ENCODE measurements at places on chromosomes 7 and 10. TPM values are rescaled to one million over a fixed set of nuclear protein-coding genes. Genes with fewer than 3 reads are reported as not detected.

- DNase-seq: no peak
Measured at GRCh38 chr10:89952751-89953150, 251.4 kb downstream of the KIF20B start.

PLAC9 gene
- 16.7 TPM for total RNA-seq

DNA sequence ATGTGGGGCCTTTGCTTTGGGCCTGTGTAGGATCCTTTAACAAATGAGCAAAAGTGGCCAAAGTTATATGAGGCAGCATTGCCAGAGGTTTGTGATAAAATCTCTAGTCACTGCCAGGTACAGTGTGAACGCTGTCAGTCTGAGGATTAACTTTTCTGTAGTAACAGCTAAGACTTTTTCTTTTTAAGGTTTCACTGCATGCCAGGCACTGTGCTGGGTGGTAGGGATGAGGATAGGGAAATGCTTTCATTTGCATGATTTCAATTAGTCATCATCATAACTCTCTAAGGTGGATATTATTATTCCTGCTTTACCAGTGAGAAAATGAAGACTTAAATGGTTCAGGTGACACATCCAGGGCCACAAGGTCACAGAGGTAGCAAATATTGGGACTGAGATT lies 79.7 kb upstream of the BMPER start:
- DNase-seq: no peak

- no peak for DNase-seq
Measured at GRCh38 chr7:67438913-67439505, 442.4 kb downstream of the TYW1 start.

CPN1 gene
- total RNA-seq: not detected

- DNase-seq: peak; percentile 26
Measured at GRCh38 chr10:91924212-91925021, 847 bp downstream of the BTAF1 start.

DNA sequence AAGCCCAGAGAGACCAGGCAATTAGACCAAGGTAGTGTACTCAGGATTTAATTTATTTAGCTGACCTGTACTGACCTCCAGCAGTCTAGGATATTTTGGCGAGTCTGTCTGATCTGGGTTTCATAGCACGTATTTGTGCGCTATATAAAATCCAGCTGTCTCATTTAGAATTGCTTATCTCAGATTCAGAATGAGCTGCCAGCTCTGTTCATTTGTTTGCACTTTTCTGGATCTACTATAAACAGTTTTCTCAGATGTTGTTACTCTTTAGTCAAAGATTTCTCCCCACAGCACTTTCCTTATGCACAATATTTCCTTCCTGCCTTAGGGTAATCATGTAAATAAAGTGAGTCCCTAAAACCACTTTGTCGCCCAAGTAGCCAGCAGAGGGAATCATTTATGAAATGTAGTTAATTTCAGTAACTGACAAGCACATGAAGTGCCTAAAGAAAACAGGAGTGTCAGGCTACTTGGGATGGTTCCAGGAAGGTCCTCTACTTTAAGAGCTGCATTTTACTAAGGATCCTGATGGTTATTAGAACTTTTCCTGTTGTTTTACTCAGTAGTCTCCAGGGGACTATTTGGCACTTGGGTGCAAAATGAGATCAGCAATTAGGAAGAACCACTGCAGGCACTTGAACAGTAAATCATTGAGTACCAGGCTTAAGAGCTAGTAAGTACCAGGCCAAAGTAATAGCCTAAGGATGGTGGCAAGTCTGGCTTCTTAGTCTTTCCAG lies 226.4 kb downstream of the TWIST1 start:
- no peak for DNase-seq

Measured in fibroblast of lung (primary cell).